Activated CD4-positive, alpha-beta T cell treated with anti-CD3 and anti-CD28 coated beads, Interleukin-2, amount 10 ng/mL, durations not matched to agents 24 days and 14 days (primary cell): ENCODE measurements at places on chromosomes 16 and 17. TPM values are rescaled to one million over a fixed set of nuclear protein-coding genes. Genes with fewer than 3 reads are reported as not detected.
A peak's percentile ranks its signal among the peaks of the same experiment; 100 is the strongest.

DNA sequence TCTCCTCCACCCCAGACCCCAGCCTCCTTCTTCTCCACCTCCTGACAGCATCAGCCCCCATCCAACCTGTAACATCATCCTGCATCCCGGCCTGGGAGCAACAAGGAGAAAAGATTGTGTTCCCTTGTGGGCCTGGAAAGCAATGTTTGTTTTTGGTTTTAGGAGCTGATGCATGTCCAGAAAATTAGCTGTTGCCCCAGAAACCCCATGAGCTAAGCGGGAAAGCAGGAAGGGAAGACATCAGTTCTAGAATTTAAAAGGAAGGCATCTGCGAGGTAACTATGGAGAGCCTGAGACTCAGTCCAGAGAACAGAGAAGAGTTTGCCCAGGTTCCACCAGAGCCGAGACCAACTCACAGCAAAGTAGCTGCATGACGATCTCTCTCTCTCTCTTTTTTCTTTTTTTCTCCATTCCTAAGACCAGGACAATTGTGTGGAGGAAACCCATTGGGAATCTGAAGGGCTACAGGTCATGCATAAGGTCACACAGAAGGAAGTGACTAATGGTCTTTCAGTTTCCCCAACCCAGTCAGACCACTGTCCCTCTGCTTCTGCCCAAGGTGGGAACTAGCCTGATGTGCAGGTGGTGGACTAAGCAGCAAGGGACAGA, 124.4 kb downstream of the SLC39A11 start:
- DNase-seq: no peak

DNA sequence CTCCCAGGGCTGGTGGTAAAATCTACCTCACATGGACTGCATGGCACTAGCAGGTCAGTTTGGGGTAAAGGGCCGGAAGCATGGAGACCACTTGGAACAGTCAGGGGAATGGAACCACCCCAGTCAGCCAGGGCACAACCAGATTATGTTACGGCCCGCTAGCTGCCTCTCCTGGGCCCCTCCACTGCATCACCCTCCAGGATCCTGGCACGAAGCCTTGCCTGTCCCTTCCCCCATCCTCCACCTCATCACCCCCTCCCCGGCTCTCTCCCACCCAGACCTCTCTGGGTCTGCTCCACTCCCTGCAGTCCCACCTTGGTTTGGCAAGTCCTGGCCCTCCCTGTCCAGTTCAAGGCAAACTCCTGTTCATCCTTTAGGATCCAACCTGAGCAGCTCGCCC, 91.7 kb downstream of the CLEC16A start:
- DNase-seq: no peak

GRCh38 chr17:71548540-71549190, 572.2 kb upstream of the SOX9 start:
- DNase-seq: no peak

DNA sequence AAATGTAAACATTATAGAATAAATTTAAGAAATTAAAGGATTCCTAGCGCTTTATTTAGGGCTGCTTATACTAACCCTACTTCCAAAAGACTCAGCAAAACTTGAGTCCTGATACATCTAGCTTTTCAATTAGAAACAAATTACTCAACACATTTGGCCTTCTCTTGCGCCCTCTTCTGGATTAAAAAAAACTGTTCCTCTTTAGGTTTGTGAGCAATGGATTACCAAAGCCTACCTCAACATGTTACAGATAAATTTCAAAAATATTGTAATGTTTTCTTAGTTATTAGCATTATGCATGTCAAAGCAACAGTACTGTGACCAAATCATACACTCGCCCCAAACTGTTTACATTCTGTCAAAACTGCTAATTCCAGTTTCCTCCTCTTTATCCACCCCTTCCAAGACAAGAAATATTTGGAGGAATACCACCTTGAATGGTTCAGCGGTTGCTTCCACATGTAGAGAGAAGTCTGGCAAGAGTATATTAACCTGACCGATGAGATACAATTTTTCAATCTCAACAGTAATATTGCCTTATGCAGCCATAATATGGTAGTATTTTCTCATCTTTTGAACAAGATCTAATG, 2.7 kb downstream of the NUFIP2 start:
- DNase-seq: peak; percentile 85

RAB11FIP3 gene
- 40.2 and 40.5 TPM in 2 replicates for total RNA-seq

PRAC2 gene
- total RNA-seq: not detected in 2 replicates

DNA sequence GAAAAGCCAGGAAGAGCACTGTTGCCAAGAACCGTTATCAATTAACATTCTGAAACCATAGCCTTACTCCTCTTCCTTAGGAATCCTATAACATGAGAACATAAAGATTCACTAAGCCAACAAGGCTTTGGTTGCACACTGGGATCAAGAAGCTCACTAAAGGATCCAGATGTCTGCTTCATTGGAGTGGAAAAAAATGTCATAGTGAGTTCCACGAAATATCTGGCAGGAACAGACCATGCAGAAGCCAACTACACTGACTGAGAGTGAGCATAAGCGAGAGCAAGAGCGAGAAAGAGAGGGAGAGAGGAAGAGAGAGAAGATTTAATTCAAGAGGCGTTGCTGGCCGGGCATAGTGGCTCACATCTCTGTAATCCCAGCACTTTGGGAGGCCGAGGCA, 13.4 kb upstream of the MEIOC start:
- no peak for DNase-seq

COX11 gene
- total RNA-seq: 46.1 and 48.2 TPM in 2 replicates

DNA sequence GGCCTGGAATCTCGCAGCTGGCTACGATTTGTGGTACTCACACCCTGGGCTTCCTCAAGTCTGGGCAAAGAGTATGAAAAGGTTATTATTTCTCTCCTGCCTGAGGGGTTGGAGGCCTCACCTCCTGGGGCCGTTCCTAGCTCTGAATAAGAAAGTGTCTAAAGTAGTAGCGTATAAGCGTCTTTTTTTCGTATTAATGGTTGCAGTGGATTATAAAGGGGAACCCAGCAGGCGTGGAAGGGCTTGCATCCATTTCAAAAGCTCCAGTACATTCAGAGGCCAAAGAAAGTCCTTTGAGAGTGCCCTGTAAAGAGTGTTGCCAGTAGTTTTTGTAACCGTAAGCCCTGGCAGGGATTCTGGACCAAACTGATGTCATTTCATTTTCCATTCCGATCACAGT, 72.2 kb upstream of the MPHOSPH6 start:
- DNase-seq: no peak

- no peak for DNase-seq
Measured at GRCh38 chr17:29393436-29393835, 3.3 kb downstream of the TAOK1 start.

MYH13 gene
- total RNA-seq: not detected in 2 replicates

GRCh38 chr16:56667581-56668571, at the start of gene MT1G:
Gene MT1G, minus strand, starts transcription at chr16:56668065. Its CDS starts 72 bp downstream, at chr16:56667993.
- DNase-seq: peak; percentile 87

- DNase-seq: no peak
Measured at GRCh38 chr17:8695916-8696415, 48.7 kb downstream of the CCDC42 start.

GPRC5C gene
- total RNA-seq: 0.42 and 0.54 TPM in 2 replicates

GRCh38 chr16:85943711-85944110, 44.7 kb downstream of the IRF8 start:
- DNase-seq: no peak

DNA sequence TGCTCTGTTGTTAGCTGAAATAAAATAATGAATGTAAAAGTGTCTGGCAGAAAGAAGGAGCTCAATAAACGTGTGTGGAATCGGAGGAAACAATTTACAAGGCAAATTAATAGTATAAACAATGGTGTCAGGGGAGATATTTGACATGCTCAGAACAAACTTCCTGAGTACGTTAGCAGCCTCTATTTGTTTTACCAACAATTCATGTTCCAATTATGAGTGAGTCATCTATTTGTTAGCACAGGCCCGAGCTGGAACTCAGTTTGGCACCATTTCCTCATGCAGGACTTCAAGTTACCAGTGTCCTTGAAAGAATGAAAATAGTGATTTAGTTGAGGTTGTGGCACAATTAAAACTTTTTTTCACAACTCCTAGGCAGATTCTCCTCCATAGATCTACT, 9.1 kb downstream of the ASIC2 start:
- no peak for DNase-seq

DNA sequence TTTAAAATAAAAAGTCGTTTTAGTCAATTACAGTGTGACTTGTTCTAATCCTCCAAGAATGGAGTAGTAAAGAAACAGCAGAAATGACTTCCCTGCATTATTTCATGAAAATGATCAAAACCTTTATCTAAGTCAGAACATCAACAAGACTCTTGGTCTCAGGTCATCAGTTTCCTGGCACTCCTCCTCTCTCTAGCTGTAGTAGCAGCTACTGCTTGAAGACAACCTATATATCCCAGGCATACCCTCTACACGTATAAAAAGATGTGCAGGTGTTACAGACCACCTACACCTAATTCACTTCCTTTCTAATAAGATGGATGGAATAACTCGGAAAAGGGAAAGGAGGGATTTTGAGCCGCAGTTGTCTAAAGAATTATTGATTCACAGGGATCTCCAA, 1.6 kb upstream of the FBF1 start:
- DNase-seq: no peak

DNA sequence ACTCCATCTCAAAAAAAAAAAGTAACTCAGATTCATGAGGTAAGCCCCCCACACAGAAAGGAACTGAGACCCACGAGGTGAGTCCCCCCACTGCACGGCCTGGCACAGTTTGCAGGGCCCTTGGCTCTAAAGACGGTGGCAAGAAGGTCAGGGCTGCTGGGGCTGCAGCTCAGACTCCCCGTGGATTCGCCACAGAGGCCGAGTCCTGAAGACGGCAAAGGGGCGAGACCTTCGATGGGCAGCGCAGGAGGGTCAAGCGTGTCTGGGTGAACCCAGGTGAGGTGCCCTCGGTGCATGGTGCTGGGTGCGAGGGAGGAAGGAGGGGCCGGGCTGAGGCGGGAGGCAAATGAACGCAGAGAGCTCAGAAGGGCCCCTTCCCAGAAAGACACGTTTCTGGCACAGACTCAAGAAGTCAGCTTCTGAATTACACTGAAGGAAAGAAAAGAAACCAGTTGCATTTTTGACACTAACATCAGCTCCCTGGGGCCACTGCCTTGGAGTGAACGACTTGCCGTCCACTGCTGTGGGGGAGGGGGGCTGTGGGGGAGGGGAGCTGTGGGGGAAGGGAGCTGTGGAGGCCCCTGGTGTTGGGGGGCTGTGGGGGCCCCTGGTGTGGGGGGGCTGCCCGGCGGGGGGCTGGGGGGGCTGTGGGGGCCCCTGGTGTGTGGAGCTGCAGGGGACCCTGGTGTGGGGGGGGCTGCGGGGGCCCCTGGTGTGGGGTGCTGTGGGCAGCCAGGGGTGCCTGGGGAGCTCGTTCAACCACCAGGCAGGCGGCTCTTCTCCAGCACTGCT, 69.8 kb upstream of the METRNL start:
- DNase-seq: no peak

ENO3 gene
- 45.3 and 51.0 TPM in 2 replicates for total RNA-seq

GRCh38 chr17:6350806-6351205, 84.1 kb downstream of the AIPL1 start:
- no peak for DNase-seq

DNA sequence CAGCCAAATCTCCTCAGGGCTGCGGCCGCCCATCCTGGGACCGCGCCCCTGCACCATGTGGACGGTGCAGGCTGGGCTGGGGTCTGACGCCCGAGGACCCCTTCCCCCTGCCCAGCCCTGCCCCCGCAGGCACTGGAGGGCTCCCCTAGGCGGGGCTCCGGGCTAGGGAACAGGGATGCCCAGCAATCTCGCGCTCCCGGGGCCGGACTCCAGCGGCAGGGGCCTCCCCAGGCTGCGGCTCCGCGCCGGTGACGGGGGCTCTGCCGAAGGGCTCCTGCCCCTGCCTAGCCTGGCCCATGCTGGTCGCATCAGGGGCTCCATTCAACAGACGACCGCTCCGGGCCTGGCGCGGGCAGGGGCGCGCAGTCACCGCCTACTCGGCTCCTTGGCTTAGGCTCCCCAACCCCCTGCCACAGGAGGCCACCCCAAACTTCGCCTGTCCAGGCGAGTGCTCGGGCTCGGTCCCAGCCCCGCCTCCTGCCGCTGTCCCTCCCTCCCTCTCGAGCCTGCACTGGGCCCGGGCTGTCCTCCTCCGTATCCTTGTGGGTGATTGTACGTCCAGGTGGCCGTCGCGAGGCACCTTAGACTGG, 27.4 kb upstream of the ADORA2B start:
- DNase-seq: no peak

DNA sequence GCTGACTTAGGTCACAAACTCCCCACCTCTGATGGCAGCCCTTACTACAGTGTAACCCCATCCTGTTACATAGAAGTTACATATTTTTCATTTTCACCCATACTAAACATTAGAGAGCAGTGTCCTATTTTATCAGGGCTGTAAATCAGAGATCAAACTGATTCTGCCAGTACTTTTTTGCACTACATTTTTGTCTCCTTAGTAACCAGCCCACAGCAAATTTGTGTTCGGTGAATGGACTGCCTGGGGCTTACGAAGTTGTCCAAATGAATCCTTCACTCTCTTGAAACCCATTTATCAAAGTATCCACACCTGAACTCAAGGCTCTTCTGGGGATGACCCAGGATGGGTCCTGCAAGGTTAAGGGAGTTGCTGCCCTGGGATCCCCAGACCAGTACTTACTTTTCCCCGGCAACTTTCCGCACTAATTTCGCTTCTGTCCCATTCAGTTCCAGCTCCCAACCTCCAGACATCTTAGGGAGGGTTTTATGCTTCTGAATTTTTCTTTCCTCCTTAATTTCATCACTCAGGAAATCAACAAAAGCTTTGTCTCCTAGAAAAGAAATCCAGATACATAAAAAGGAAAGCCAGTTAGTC, 1.1 kb downstream of the C1QBP start:
- DNase-seq: no peak

DNA sequence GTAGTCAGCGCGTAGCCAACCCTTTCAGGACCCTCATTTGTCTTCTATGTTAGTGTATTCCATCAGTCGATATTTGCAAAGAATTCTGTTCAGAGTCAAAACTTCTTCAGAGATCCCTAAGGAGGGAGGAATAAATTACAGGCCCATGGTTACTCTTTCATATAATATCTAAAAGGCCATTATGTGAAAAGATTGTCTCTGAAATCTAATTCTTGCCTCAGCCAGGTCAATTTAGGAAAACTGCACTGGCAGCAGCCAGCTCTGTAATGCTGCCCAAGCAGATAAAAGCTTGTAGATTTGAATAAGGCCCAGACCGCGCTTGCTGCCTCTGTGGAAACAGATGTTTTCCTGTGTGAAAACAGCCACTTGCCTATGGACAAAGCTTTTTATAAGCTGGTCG, 379.8 kb downstream of the CNTNAP4 start:
- no peak for DNase-seq

DNA sequence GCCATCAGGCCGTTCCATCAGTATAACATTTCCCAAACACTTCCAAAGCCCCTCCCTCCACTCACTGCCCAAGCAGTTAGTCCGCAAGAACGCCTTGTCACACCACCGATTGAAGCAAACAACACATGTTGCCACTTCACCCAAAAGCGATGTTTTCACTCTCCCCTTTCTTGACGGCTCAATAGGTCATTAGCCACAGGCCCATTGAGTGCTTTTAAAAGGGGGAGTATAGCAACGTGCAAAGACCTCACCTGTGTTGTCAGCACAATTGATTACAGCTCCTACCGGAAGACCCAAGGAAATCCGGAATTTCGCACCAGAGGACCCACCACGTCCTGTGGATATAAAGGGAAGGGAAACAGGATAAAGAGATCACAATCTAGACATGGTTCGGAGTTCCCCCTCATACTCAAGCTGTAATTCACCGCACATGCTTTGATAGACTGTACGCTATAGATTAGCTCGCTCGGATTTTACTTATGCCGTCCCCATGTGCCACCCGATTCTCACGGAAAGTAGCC, 690 bp downstream of the RPL23 start:
- DNase-seq: peak; percentile 74

GRCh38 chr17:78257810-78258322, 26.4 kb downstream of the TMEM235 start:
- peak; percentile 83 for DNase-seq

GRCh38 chr17:81804559-81805399, 829 bp downstream of the GCGR start:
- DNase-seq: no peak

SKAP1 gene
- 59.3 and 63.1 TPM in 2 replicates for total RNA-seq

RIPOR1 gene
- total RNA-seq: 23.3 and 27.7 TPM in 2 replicates

LDHD gene
- 0.09 and 0.24 TPM in 2 replicates for total RNA-seq
